Thoracic aorta endothelial cell (primary cell): ENCODE measurements at places on chromosomes 12 and 14. TPM values are rescaled to one million over a fixed set of nuclear protein-coding genes. Genes with fewer than 3 reads are reported as not detected.

LTBR gene
- total RNA-seq: 81.8 and 82.4 TPM in 2 replicates

GPR84 gene
- total RNA-seq: not detected in 2 replicates

EPYC gene
- total RNA-seq: not detected in 2 replicates

RTN1 gene
- 0.93 and 1.1 TPM in 2 replicates for total RNA-seq

ZDHHC22 gene
- not detected in 2 replicates for total RNA-seq

ARF3 gene
- total RNA-seq: 83.8 and 102 TPM in 2 replicates

C14orf132 gene
- total RNA-seq: 3.2 and 6.0 TPM in 2 replicates

PSME2 gene
- 76.7 and 77.1 TPM in 2 replicates for total RNA-seq

ARF6 gene
- total RNA-seq: 92.3 and 111 TPM in 2 replicates

TMEM30B gene
- 0.07 and 0.13 TPM in 2 replicates for total RNA-seq

LDHB gene
- 788 and 849 TPM in 2 replicates for total RNA-seq
